ENCODE measurements at places on chromosomes 1 and 21.

DNA sequence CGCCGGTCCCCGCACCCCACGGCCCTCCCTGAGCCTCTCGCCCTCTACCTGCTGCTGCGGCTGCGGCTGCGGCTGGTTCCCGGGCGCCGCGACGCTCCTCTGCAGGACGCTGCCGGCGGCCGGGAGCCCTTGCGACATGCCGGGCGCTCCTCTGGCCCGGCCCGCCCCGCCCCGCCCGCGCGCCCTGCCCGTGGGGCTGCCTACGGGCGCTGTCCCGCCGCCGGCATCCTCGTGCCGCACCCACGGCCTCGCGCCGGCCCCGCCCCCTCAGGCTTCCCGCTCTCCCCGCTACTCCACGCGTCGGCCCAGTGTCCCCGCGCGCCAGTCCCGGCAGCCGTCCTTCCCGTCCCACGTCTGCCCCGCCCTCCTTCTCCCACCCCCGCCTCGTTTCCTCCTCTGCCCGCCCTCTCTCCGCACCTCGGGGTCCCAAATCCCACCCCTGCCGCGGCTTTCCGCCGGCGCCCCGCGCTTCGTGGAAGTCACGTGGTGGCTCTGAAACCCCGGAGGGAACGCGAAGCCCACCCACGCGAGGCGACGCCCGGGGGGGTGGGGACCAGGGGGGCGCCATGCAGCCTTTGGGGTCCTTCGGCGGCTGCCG is at the start of gene BATF3:
BATF3 (minus strand) TSS at position 216 of the 598 bp plus-strand sequence; CDS start at position 138, 78 bp downstream.
- no peak for DNase-seq

DNA sequence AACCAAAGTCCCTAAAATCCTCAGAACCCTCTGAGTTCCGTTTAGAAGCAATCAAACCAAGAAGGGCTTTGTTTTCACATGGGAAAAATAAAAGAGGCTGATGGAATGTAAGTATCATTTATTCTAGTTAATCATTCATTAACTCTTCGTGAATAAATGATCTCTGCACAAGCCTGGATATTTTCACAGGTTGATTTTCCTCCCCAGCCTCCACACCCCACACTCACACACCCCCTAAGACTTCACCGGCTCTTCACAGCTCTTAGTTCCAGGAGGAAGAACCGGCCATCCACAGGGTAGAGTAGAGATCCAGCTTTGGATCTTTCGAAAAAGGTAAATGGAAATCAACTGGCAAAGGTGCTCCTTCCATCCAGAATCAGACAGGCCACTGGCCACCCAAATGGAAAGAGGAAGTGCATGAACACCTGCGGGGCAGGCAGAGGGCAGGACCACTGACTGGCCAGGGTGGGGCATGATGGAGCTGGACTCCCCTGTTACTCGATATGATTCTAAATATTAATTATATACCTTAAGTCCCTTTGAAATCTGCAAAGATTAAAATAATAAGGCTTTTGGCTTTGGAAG is 10.0 kb downstream of the C1orf198 start:
- no peak for DNase-seq

- DNase-seq, result peak; percentile 25
These were observed 269.7 kb downstream of the LMO4 start for GRCh38 chr1:87598429-87598828.

- no peak for DNase-seq
These were observed 49.5 kb downstream of the CHD1L start for GRCh38 chr1:147292012-147292411.

DNA sequence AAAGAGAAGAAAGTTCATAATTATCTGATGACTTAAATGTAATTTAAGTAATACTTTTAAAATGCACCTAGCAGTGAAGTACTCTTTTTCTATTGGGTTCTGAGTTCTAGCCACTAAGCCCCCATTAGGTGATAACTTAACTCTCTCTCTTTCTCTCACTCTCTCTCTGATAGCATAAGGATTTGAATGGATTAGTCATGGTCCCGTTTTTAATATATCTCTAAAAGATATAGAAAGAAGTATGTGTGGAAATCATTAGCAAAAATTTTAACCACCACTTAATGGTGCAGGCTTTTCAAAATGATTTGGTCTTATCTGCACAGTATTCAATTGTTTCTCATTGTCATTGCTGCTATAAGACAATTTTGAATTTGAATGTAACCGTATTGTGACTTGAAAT is 78.2 kb downstream of the RWDD3 start:
- no peak for DNase-seq
